ENCODE measurements at places on chromosomes 13 and 19.

GRCh38 chr19:4988770-4989251 is 19.9 kb downstream of the KDM4B start:
- no peak for DNase-seq

DNA sequence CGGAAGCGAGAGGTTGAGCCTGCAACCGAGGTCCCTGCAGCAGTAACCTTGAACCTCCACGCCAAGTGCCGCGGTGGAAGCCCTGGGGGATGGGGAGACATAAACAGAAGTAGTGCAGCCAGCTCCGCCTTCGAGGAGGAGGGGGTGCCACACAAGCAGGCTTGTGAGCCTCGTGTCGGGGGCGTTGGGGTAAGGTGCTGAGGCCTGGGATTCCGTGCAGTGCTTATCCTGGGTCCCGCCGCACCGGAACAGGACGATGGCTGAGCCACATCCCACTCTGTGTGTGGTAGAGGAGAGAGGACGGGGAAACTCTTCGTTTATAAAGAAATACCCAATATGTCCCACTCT is 51.0 kb downstream of the SOX1 start:
- no peak for DNase-seq

DNA sequence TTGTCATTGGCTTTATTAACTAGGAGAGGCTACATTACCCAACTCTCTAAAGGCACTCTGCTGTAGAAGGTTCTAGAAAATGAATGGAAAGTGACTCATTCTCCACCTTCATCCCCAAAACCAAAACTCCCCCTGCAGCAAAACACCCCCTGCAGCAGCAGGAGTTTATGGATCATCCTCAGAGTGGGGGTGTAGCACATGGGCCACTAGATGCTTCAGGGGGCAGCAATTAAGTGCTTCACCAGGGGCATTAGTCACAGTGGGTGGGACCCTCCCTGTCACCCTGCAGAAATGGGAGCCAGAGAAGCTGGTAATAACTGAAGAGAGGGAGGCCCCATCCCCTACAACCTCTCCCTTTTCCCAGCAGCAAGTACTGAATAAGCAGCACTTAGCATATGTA is 64.5 kb upstream of the MED4 start:
- no peak for DNase-seq

- no peak for DNase-seq
These were observed 13.7 kb downstream of the GAS6 start for GRCh38 chr13:113849981-113850721.

GRCh38 chr19:38389101-38389925 is 816 bp downstream of the SPRED3 start:
- DNase-seq = peak; percentile 74

GRCh38 chr13:99421758-99422585 is 79.3 kb upstream of the TM9SF2 start:
- no peak for DNase-seq

Data from brain (organoid and tissue), 16 donors.